Osteoblast (primary cell): ENCODE measurements at places on chromosomes 2 and 18.

GRCh38 chr18:9951022-9951859 lies 37.4 kb downstream of the VAPA start:
- DNase-seq = peak; percentile 23

- no peak for DNase-seq
Observed at GRCh38 chr2:98524168-98524567, 79.5 kb downstream of the INPP4A start.

GRCh38 chr18:77038182-77038858 lies 94.3 kb downstream of the MBP start:
- peak; percentile 21 for DNase-seq

DNA sequence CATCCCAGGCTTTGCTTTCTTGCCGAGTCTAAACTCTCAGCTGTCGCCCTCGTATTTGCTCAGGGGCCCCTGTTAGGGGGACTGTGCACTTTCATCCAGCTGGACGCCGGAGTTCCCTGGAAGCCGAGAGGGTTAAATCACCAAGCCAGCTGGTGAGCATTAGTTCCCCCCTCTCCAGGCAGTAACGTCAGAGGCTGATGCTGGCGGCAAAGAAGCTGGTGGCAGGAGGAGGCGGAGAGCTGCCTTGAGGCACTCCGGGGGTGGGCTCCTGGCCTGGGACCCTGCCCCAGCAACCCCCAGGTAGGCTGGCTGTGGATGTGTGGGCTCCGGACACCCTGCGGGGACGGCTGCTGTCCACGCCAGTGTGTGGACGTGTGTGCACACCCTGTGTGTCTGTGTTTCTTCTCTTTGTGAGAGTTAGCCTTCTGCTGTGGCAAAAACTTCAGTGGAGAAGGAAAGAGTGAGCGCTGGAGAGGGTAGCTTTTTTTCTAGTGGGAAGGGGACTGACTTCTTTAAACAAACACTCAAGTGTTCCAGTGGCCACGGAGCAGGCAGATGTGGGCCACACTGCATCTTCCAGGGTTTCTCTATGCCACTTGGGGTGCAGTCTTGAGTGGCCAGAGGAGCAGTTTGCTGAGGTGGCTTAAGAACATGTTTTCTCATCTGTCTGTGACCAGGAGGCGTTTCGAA lies 84.7 kb downstream of the GLI2 start:
- peak; percentile 88 for DNase-seq

DNA sequence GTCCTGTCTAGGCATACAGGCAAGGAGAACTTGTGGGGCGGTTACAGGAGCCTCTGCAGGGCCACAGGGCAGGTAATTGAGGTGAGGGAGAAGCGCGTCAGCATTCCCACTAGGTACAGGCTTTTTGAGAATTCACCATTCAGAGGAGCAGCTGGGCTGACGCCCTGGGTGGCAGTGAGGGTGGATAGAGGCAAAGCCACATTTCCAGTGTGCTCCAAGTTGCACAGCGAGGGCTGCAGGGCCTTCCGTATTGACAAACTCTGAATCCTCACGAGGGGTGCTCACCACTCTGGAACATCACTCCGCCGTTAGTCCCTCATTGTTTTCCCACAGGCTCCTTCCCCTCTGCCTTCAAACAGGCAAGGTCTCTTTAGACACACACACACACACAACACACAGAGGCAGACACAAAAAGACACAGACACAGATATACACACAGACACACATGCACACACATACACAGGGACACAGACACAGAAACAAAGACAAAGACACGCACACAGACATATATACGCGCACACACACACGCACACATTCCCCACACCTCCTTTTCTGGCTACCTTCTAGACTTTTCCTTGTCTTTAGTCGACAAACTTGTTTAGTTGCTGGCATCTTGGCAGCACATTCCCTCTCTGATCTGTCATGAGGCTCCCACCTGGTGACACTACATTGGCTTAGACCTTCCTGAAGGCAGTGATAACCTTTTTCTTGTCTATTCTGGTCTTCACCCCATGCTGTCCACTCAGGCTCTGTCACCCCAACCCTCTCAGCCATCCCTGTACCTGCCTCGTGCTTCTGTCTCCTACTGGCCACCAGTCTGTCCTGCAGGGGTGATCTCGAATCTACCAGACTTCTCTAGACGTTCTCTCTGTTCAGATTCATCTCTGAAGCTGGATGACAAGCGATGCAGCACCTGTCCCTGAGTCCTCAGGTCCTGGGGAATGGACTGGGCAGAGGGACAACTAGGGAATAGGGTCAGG lies 136.8 kb downstream of the ALPK2 start:
- DNase-seq = no peak

GRCh38 chr2:105718846-105719481 lies 25.7 kb upstream of the NCK2 start:
- no peak for DNase-seq
